ENCODE measurements at places on chromosomes 13 and 19.

DNA sequence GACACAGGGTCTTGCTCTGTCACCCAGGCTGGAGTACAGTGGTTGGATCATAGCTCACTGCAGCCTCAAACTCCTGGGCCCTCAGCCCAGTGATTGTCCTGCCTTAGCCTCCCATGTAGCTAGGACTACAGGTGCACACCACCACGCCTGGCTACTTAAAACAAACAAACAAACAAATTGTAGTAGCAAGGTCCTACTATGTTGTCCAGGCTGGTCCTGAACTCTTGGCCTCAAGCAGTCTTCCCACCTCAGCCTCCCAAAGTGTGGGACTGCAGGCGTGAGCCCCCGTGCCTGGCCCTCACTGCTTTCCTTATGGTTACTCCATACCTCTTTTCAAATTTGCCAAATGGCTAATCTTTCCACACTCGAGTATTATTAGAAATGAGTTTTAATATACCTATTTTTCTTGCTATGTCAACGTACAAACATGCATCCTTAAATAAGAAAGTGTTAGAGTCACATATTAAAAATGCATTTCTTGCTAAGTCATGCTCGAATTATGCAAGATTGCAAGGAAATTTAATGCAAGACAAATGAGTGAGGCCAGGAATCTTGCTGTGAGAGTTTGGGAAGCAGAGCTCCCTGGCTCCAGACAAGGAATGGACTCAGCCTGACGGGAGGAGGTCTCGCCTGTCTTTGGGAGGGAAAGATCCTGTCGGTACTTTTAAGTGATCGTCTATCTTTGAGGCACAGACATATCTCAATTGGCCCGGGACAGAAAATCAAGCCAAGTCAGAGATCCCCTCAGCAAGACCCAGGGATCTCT lies 39.4 kb downstream of the RFX2 start:
- DNase-seq, result peak; percentile 89

DNA sequence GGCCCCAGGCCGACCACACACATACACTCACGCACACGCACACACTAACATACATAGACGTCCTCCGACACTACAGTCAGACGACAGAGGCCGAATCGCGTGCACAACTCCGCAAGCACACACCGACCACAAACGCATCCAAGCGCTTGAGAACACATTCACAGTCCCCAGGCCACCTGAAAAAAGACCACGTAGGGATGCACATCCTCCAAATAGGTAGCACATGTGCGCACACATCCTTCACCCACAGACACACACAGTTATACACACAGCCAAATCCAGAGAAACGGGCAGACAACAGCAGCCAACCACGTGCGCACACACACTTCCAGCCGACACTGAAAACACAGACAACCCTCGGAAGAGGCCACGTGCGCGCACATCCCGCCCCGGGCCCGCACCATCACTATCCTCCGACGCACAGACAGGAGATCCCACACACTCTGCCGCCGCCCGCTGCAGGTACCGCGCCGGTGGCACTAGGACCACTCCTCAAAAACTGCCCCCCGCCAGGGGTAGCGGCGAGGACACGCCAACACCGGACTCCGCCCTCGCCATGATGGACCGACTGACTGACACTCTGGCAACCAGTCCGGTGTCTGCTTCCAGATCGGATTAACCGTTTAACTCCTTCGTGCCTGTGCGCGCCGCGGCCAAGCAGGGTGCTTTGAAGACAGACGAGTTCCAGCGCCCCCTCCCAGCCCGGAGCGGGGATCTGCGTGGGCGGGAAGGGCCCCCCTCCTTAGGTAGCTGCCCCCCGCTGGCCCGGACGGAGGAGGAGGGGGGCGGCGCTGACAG lies 493 bp upstream of the PDE4A start:
- no peak for DNase-seq

GRCh38 chr13:110305949-110306339 lies 1.0 kb downstream of the COL4A1 start:
- DNase-seq, result no peak

- no peak for DNase-seq
These were observed 18.2 kb upstream of the FFAR2 start for GRCh38 chr19:35429698-35430408.

DNA sequence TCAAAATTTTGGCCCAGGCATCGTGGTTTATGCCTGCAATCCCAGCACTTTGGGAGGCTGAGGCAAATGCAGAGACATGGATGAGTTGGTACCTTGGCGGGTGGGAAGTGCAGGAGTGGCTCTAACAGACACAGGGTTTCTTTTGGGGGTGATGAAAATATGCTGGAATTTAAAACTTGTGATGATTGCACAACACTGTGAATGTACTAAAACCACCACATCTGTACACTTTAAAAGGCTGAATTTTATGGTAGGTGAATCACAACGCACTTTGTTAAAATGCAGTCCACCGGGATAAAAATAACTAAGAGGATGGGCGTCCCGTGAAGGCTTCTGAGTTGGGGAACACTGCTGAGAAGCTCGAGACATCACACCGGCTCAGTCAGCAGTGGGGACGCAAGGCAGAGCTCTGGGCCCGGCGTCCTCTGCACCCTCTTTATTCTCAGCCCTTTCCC lies 47.1 kb downstream of the MLLT1 start:
- DNase-seq, result peak; percentile 92

DNA sequence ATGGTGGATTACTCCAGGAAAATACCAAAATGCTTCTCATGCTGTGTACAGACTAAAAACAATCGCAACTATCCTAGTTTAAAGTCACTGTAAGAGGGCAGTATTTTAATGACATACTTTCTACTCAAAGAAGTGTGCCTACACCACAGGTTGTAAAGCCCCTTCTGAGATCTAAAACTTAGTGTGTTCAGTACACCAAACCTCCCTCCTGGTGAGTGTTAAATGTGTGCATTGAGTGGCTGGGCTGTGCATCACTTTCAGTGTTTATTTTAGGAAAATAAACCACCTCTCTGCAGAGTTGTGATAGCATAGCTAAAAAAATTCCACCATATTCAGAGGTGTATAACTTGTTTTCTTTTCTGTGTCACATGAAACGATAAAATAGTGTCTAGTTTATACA lies 263.7 kb downstream of the DACH1 start:
- DNase-seq, result no peak

GRCh38 chr19:49387936-49388372 lies at the start of gene KASH5:
Gene KASH5 (plus strand): TSS chr19:49388249. CDS start chr19:49390884, 2,635 bp downstream.
- peak; percentile 12 for DNase-seq

GRCh38 chr19:29680447-29680846 lies 15.2 kb downstream of the PLEKHF1 start:
- DNase-seq, result no peak

DNA sequence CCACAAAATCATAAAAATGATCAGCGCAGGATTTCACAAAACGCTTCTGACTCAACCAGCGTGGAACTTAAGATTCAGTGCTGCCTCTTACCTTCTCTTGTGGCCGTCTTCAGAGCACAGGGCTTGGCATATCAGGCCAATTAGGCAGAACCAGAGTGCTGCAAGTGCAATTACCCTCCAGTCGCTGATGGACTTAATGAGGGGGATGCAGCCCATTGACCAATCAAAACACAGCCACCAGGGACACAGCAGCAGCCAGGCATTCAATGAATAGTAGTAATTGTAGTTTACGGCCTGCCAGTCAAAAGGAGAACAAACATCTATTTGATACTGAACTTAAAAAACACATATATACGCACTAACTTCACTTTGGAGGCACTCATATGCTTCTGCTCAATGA lies 38.2 kb downstream of the TMTC4 start:
- no peak for DNase-seq

GRCh38 chr19:13689085-13689484 lies 75.2 kb upstream of the MRI1 start:
- no peak for DNase-seq

GRCh38 chr19:16373532-16373931 lies 48.9 kb downstream of the KLF2 start:
- DNase-seq, result no peak

DNA sequence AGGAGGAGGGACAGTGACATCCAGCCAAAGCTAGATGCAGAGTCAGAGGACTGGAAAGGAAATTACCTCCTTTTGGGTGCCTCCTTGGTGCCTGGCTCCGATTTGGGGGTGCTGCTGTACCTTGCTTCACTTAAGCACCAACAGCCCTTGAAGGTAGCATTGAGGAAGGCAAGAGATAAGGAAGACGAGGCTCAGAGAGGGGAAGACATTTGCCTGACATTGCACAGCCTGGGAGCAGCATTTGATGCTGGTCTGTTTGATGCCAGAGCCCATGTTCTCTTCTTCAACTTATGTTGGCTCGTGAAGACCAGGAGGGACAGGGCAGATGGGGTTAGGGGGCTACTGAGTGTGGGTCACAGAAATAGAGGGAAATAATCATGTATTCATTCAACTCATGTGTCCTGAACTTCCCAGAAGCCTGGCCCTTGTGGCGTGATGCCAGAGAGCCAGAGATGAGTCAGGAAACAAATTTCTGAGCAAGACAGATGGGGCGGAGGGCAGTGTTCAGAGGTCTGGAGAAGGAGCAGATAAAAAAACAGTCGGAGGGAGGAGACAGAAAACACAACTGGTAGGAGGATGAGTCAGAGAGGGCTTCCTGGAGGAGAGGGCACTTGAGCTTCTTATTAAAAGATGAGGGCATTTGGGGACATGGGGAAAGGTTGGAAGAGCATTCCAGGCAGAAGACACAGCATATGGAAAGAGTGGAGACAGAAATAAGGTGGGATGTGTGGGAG lies 3.0 kb upstream of the C19orf81 start:
- DNase-seq, result no peak

DNA sequence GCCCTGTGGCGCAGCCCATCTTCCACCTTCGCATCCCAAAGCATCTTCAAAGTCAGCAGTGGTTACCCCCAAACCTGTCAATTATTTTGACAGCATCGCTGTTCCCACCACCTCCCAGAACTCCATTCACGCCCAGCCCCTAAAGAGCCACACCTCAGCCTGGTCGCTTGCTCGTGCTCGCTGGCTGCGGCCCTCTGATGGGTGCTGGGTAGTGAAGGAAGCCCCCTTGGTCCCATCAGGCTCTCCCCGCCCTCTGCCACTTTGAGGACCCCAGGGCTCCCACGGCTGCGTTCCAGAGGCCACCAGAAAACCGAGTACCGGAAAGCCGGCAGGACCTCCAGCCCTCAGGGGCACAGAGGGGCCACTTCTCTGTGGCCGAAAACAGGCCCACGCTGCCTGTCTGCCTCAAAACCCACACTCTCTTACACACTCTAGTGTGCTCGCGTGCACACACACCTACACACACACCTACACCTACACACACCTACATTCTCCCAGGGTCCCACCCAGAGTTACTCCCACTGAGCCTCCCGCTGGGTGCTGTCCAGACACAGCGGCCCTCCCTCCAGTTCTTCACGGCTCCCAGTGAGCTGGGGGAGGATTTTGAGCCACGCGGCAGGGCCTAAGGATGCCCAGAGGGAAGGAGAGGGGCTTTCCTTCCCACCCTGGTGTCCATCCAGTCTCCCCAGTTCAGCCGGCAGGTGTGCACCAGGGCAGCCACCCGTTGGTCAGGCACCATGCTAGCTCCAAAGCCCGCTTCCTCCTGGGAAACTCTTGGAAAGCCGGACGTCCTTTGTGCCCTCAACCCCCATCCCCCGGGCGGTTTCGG lies 1.9 kb downstream of the VSTM2B start:
- no peak for DNase-seq

DNA sequence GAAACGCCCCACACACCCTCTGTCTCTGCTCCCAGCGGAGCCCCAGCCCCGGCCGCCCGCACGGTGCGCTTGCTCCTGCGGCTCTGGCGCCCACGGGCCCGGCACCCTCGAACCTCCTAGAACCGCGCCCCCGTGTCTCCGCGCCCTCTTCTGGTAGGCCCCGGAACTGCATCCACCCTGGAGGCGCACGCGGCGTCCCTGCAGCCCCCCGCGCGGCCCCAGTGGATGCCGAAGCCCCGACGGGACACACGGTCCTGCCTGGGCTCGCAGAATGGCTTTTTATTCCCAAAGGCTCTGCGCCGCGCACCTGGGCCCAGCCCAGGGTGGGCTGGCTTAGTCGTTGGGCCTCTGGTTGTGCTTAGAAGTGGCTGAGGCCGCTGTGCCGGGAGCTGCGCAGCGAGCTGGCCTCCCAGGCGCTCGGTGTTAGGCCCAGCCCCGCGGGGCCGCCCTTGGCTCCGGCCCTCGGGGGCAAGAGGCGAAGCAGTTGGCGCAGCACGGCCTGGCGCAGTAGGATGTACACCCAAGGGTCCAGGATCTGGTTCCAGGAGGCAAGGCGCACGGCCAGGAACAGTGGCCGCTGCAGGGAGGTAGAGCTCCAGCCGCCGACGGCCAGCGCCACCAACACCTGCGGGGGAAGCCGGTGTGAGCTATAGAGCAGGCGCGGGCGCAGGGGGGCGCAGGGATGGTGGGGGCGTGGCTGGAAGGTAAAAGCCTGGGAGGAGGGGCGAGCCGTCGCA lies 2.8 kb downstream of the PTGER1 start:
- no peak for DNase-seq

- DNase-seq, result no peak
These were observed 42.5 kb downstream of the CELF5 start for GRCh38 chr19:3266792-3267514.

- DNase-seq, result no peak
These were observed 76.0 kb downstream of the ZDHHC20 start for GRCh38 chr13:21383090-21383489.

GRCh38 chr13:42370229-42370628 lies 98.3 kb downstream of the AKAP11 start:
- DNase-seq, result no peak

- DNase-seq, result no peak
These were observed 10.2 kb downstream of the ZNF132 start for GRCh38 chr19:58429745-58430144.

DNA sequence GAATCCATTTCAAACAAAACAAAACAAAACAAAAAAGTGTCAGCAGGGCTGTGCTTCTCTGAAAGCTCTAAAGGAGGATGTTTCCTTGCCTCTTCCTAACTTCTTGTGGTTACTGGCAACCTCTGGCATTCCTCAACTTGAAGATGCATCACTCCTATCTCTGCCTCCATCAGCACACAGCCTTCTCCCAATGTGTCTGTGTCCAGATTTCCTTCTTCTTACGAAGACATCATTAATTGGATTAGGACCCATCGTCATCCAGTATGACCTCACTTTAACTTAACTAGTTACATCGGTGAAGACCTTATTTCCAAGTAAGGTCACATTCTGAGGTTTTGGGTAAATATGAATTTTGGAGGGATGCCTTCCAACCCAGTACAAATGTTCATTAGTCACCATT lies 33.8 kb upstream of the GTF2F2 start:
- DNase-seq, result peak; percentile 62

DNA sequence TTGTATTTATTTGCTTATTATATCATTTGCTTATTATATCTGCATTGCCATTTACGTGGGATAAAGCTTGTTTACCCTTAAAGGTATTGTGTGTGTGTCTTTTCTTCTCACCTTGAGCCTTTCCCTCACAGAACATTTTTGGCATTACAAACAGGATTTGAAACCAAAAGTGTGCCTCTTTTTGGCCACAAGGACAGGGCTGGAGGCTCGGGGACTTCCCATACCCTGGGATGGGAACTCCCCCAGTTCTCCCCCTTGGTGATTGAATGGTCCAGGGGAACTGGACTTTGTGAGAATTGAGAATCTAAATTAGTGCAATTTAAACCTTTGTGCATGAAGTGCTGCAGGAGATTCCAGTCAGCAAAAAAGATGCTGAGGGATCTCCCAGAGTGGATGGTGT lies 2.4 kb upstream of the ZNF506 start:
- no peak for DNase-seq

GRCh38 chr19:43395561-43395960 lies 19.1 kb upstream of the TEX101 start:
- no peak for DNase-seq
